ENCODE measurements at places on chromosomes 3 and 15.
A peak's percentile ranks its signal among the peaks of the same experiment; 100 is the strongest.

DNA sequence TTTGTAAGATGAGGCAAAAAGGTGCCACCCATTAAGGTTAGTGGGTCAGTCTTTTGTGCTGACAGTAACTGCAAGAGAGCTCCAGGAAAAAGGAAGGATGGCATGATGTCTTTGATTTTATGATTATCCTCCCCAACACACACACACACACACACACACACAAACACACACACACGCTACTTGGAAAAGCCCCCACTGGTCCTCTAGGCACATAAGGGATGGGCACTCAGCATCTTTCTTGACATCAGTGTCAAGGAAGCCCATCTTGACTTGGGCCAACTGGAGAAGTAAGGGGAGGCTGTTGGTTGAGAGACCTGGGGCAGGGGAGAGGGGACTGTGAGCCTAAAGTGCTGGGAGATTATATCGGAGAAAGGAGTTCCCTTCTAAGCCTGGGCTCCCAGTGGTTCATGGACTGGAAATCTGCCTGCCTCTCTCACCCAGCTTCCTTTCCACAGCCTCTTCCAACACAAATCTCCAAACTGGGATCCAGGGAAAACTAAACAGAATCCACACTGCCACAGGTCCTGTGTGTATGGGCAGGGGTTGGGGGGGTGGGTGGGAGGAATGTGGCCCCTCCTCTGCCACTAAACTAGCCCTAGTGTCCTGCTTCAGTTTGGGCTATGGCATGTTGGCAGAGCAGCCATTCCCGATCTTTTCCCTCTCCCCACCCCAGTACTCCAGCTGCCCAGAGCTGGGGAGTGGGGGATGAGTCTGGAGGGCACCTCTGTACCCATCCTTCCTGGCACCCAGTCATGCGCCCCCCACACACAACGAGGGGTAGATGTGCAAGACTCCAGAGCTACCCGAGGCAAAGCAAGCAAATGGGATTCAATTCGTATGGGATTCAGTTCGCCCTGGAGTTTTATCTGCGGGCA is 1.6 kb downstream of the AMOTL2 start:
- peaks cover 34% of the 10 kb centered on the region for H3K36me3 ChIP-seq
- peak overlapping the region; percentile 93 for H3K4me3 ChIP-seq
- H3K27ac ChIP-seq: peak overlapping the region; percentile 98
- no peaks in the 10 kb centered on the region for H3K27me3 ChIP-seq

DNA sequence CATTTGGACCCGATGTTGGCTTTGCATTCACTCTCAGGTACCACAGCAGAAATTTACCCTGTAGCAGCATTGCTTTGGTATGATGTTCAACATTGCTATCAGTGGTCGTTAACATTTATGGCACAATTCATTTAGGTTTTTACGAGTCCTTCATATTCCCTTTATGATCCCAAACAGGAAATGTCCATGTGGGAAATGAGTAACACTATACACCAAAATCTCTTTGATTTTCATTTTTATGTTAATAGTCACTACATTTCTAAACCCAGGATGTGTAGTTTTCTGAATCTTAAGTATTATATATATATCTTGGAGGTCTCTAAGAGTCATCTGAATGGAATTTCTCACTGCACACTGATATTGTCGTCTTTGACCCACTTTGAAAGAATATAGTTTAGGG is 78.5 kb upstream of the RBMS3 start:
- H3K27ac ChIP-seq: no peak overlapping the region
- H3K27me3 ChIP-seq: no peaks in the 10 kb centered on the region
- no peaks in the 10 kb centered on the region for H3K36me3 ChIP-seq
- H3K4me3 ChIP-seq: no peak overlapping the region

- H3K36me3 ChIP-seq: no peaks in the 10 kb centered on the region
- H3K4me1 ChIP-seq: no peaks in the 10 kb centered on the region
- no peaks in the 10 kb centered on the region for H3K27me3 ChIP-seq
- no peak for DNase-seq
- no peak overlapping the region for H3K27ac ChIP-seq
- no peak overlapping the region for H3K4me3 ChIP-seq
These were observed 407.4 kb downstream of the NTRK3 start for GRCh38 chr15:87849181-87849580.

DNA sequence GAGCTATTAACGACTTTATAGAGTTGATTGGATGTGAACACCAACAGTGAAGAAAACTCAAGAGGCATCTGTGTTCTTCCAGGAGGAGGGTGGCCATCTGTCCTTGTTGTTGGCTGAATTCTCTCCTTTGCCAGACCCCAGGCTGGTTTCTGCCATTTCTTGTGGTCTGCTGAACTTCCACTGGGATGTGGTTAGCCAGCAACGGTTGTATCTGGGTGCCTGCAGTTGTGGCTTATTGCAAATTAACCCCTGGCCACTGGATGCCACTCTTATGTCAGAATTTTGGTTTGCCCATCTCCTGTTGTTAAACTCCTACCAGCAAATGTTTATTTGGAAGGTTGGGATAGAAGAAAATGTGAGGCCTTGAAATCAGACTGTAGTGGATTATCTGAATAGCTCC is 163.6 kb upstream of the TBC1D5 start:
- no peaks in the 10 kb centered on the region for H3K36me3 ChIP-seq
- H3K4me3 ChIP-seq: no peak overlapping the region
- no peaks in the 10 kb centered on the region for H3K4me1 ChIP-seq

GRCh38 chr3:127833281-127834032 is 11.1 kb upstream of the MGLL start:
- no peaks in the 10 kb centered on the region for H3K36me3 ChIP-seq
- H3K4me1 ChIP-seq: no peaks in the 10 kb centered on the region
- no peak overlapping the region for H3K4me3 ChIP-seq
- DNase-seq: no peak

All from thoracic aorta (tissue), 2 donors.